Activated naive CD4-positive, alpha-beta T cell treated with Interleukin-2 at 50 U/mL for 16 hours (primary cell): ENCODE measurements at places on chromosomes 12 and 14.

DNA sequence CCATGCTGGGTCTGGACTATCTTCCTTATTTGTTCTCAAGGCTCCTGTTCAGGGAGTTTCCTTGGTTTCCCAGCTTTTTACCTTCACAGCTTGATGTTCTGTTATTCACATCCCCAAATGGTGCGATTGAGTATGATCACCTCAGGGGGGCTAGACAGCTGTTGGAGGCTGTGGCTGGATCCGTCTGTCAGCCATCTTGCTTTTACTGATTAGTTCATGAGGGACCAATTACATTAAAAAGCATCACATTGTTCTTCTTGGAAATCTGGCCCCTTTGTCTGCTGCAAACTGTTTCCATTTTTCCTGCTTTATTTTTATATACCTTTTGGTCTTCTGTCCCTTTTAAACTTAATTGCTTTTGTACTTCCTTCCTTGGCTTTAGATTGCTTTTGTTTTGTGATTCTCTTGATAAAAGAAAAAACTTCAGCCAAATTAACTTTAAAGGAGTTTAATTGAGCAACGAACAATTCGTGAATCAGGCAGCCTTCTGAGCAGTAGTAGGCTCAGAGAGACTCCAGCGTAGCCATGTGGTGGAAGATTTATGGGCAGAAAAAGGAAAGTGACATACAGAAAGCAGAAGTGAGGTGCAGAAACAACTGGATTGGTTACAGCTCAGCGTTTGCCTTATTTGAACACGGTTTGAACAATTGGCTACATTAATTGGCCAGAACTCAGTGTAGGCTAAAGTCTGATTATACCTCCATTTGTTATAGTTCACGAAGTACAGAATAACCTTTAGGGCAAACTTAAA, 208.7 kb downstream of the AEBP2 start:
- DNase-seq = no peak

DNA sequence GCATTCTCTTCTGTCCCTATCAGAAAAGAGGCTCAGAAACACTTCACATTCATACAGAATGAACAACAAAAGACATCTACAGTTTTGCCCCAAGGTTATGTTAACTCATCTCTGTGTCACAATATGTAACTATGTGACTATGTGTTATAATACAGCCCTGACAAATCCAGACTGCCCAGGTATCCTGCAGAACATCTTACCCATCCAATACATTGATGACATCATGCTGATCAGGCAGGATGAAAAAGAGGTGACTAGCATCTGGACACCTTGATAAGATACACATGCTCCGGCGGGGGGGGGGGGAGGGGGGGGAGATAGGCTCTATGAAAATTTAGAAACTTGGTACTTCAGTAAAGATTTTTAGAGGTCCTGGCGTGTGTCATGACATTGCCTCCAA, 8.3 kb upstream of the GNS start:
- no peak for DNase-seq

- no peak for DNase-seq
Observed at GRCh38 chr14:60095781-60096450, 4.2 kb downstream of the PCNX4 start.

- no peak for DNase-seq
Observed at GRCh38 chr14:32639208-32639607, 299.5 kb upstream of the NPAS3 start.

DNA sequence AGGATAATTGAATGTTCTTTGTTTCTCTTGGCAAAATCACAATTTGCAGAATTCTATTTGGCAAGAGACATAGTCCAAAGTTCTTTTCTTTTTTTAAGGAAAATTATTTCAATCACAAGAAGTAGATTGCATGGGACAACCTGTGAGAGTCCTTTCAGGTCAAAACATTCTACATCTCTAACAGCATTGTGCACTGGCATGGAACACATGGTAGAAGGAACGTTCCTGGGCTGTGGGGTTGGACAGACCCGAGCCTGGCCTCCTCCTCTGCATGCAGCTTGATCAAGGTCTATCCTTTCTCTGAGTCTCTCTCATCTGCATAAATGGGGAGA, 88.6 kb upstream of the CPSF6 start:
- no peak for DNase-seq
